Colonic mucosa (tissue), 4 donors: ENCODE measurements at places on chromosomes 13 and 19.

DNA sequence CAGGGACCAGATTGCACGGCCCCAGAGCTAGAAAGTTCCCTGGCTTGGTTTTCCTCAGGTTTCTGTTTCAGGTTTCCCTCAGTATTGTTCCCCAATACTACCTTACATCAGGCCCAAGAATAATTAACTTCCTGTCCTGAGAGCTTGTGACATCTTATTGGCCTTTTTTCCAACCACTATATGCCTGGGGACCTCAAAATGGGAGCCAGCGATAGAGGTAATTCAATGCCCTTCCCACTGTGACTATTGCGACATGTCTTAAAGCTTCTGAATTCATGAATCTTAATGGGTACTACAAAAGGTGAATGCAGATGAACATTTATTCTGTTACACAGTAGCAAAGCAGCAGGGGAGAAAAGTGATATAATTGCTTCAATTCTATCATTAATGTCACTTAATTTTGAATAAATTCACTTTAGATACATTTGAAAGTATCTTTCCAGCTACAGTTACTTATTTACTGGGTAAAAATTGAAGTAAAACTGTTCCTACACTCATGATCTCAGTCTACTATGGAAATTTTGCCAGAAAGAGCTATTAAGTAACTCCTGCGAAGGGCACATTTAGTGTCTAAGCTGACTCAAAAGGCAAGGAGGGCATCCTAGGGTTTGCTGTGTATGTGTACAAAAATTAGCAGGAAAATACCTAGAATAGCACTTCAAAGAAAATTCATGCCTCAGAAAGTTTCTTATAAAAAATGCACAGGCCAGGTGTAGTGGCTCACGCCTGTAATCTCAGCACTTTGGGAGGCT lies 4.1 kb downstream of the CRYL1 start:
- DNase-seq: no peak

GRCh38 chr19:34269968-34270621 lies 15.7 kb downstream of the GARRE1 start:
- peak; percentile 45 for DNase-seq

DNA sequence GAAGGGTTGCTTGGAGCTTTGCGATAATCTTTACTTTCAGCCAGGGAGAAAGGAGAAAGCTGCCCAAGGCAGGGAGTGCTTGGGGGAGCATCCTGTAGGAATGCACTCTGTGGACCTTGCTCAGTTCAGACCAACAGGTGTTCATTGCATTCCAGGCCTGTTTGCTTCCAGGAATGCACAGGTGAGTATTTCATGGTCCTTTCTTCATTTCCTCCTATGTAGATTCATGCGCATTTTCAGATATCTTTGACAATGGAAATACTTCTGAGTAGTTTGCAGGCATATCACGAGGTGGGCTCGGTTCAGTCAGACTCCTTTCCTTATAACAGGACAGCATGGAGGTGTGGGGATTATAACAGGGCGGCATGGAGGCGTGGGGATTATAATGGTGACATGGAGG lies 254.8 kb downstream of the FGF9 start:
- no peak for DNase-seq

DNA sequence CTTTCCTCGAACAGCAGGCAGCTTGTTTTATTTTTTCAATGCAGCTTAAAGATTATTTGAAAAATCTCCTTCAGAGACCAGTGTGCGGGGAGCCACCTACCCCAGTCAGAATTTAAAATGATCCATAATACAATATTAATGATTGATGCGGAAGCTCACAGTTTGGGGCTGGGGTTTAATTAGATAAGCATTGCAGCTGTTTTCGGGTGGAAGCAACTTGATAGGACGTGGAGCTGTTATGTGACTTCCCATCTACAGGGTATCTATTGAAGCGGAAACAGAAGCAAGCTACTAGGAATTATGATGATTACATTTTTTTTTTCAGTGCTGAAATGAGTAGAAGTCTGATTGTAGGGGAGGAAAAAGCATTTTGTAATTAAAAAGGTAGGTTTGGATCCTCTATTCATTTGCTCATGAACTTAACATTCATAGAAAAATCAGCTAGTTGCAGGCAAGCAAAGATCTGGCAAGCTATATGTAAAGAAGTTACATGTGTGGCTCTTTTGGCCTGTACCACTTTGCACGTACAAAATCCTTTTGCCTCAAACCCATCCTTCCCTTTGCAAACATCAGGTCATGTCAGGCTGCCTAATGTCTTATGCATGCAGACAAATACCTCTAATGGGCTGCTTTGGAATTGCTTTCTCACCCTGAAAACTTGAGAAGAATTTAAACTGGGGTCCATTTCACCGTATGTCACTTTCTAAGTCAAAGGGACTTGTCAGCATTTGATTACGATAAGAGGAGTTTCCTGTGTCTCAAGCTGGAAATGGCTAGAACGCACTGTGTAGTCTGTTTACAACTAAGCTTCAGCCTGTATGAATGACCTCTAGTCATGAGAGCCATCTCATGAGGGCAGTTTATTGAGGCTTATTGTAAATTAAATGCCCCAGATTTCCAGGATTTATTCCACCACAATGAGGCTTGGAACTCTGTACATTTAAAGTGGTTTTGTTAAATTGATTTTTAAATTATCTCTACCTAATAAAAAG lies 267.1 kb upstream of the TMTC4 start:
- DNase-seq: no peak

- peak; percentile 49 for DNase-seq
Observed at GRCh38 chr13:113646376-113646775, 11.6 kb downstream of the ATP4B start.

DNA sequence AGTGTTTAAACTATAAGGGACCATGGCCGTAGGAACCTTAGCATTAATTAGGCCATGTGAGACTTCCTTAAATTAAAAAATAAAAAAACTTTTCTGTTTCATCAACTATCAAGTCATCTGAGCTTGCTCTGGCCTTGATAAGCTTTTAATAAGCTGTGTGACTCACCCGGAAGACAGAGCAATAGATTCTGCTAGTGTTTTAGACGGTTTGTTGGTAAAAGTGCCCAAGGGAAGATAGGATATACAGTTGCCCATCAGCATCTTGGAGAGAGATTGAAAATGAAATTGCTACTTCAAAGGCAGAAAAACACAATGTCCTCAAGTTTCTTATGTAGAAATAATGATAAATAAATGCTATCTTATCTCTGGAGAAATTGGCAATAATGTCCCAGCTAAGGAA lies 31.2 kb upstream of the RCBTB2 start:
- DNase-seq: no peak

DNA sequence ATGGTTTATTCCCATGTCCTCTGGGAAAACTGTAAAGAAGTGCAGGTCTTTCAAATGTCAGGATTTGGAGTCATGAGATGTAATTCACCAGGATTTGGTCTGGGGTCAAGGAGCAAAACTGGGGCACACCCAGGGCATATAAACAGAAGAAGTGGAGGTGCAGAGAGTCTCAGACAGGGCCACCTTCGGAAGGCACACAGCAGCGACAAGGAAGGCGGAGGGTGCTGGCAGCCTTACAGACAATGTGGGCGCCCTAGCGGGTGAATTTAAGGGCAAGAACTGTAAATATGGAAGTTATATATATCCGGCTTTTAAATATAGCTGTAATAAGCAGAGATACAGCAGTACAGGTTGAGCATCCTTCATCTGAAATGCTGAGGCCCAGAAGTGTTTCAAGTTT lies 31.2 kb downstream of the DHRS12 start:
- DNase-seq: no peak
